ENCODE measurements at places on chromosomes 11 and 22.

- DNase-seq = no peak
Measured at GRCh38 chr22:46336119-46337078, 885 bp downstream of the TRMU start.

DNA sequence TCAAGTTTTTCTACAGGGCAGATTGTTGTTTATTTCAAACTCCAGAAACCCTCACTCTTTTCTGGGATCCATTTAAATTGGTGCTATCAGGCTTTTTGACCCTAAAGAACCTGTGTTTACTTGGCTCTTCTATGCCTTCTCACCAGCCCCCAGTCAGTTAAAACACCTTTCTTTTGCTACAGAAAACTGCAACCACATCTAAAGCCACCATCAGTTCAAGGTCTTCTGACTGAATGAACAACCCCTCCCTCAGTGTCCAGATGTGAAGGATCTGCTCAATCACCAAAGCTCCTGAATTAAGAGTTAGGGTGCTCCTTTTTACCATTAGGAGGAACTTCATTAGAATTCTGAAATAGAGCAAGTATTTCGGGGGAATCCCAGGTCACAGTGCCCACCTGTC lies 7.0 kb upstream of the GLYATL1B start:
- DNase-seq = no peak

DNA sequence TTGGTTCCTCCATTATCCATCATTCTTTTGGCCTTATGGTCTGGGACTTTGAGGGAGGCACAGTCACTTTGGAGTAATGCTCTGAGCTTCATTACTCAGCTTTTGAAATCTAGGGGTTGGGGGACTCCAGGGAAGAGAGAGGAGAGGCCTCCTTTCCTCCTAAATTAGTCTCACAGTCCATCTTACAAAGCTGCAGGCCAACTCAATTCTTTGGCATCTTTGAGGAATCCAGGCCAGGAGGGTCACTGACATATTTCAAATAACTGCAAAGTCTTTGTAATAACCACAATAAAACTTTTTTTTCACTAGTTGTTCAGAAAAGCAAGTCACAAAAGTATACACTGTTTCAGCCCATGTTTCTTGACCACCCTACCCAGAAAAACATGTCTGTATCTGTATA lies 73.3 kb upstream of the FAR1 start:
- no peak for DNase-seq

DNA sequence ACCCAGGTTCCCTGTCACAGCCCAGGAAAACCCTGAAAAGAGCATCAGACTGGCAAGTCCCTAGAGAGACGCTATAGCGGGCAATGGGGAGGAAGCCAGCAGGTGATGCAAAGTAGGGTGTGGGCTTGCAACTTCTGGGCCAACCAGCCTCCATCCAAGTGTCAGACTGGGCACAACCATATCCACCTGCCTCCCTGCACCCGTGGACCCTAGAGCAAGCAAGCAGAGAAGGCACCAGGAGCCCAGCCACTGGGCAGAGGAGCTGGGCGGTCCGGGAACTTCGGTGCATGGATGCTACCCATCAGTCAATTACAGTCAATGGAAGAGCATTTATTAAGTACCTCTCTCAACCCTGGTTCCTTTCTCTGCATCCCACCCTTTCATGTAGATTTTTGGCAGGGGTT lies 2.8 kb downstream of the NECTIN1 start:
- no peak for DNase-seq

DNA sequence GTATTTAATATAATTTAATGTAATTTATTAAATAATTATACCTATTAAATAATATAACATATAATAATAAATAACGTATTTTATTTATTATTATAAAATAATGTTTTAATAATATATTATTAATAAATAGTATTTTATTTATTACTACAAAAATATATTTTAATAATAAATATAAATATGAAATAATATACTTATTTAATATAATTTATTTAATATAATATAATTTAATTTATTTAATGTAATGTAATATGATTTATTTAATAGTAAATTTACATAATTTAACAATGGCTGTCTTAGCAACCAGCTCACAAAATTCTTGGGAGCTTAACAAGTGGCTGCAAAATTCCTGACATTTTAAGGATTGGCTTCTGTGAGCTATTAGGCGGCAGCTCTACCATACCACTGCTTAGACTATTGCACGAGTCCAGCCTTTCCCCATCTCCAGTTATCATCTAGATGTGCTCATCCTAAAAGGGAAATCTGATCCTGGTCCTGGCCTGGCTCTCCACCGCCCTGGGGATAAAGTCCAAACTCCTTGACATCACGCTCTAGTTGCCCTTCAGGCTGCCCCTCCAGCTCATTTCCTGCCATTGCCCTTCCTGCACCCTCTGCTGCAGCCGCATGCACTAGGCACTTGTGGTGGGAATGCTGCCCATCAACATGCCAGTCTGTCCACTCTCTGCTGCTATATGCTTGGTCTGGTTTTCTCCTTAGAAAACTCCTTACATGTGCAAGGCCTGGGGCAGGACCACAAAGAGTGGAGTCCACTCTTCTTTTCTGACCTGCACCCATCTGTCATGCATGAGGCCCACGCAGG lies 9.8 kb downstream of the MMP20 start:
- peak; percentile 37 for DNase-seq

Data from Daoy (cell line).